GM04504 (cell line): ENCODE measurements at places on chromosomes 16 and 17.

GRCh38 chr16:14148569-14148968 lies 77.5 kb downstream of the MRTFB start:
- DNase-seq = no peak

DNA sequence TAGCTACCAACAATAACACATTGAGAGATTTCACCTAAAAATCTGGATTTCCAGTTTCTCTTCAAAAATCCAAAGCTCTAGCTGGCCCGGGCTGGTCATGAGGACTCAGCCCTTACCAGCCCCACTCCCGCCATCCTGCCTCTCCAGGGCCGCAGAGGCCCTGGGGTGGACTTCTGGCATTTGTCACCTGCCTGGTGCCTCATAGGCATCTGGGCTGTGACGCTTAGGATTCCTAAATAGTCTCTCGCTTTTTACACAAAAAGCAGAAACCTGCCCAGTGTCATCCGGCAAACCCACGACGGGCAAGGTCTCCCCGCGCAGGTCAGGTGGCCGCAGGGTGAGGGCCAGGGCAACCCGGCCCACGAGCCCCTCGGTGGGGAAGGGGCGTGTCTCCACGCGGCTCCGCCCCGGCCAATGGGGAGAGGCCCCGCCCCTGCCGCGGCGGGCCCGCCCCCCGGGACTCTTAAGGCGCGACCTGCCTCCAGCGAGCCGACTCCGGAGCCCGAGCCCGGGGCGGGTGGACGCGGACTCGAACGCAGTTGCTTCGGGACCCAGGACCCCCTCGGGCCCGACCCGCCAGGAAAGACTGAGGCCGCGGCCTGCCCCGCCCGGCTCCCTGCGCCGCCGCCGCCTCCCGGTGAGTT lies at the start of gene VASN:
VASN (plus strand) TSS at position 492 of the 644 bp plus-strand sequence. CDS start 9,030 bp downstream, outside the sequence.
- DNase-seq = no peak

GRCh38 chr16:2148714-2149629 lies 547 bp downstream of the RAB26 start:
- no peak for DNase-seq

DNA sequence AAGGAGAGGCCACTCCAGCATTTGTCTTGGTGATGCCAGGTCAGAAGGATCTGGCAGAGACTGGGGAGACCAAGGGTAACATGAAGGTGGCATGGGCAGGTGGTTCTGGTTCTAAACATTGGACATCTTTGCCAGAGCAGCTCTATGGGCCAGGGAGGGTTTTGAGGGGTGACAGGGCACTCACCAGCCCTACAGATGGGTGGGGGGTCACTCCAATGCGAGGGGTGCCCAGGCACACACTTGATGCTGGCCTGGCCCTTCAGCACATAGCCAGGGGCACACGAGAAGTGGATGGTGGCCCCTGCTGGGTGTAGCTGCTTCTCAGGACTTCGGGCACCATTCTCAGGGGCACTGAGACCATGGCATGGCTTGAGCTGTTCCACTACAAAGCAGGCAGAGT lies 5.5 kb upstream of the PHF12 start:
- DNase-seq = no peak

GRCh38 chr16:55351936-55352335 lies 27.9 kb downstream of the IRX6 start:
- no peak for DNase-seq

DNA sequence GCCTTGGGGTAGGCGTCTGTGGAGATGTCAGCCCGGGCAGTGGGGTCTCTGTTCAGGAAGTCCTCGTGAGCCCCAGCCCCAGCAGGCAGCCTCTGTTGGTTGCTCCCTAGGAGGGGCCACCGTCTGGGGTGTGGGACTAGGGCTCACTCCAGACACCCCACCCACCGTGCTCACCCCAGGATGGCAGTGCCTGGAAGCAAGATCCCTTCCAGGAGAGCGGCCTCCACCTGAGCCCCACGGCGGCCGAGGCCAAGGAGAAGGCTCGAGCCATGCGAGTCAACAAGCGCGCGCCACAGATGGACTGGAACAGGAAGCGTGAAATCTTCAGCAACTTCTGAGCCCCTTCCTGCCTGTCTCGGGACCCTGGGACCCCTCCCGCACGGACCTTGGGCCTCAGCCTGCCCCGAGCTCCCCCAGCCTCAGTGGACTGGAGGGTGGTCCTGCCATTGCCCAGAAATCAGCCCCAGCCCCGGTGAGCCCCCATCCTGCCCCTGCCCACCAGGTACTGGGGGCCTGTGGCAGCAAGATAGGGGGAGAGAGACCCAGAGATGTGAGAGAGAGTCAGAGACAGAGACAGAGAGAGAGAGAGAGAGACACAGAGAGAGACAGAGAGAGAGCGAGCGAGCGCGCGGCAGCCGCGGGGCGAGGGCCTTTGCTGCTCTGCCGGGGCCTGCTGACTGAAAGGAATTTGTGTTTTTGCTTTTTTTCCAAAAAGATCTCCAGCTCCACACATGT lies 9.8 kb downstream of the NTHL1 start:
- no peak for DNase-seq

- peak; percentile 80 for DNase-seq
Observed at GRCh38 chr16:3020604-3021448, 658 bp downstream of the TNFRSF12A start.

DNA sequence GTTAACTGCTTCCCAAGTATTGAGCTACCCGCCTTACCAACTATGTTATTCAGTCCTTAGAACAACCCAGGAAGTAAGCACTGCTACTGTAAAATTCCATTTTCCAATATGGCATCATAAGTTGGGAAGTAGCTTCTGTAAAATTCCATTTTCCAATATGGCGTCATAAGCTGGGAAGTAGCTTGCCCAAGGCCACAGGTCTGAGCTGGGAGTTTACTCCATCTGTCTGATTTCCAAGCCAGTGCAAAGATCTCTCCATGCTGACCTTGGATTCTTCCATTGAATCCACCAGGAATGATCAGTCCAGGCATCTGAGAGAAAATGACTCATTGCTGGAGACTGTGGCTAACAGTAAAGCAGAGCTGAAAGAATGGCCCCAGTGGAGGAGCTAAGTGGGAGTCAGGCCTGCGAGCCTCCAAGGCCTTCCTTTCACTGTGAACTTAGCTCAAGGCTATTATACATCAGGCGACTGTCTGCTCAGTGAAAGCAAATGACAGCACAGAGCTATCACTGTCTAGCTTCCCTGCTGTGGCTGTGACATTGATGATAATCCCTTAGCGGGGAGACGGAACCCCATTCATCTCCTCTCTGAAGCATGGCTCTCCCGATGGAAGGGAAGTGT lies 430.4 kb downstream of the HAPSTR1 start:
- no peak for DNase-seq

GRCh38 chr17:49984283-49984682 lies 10.7 kb downstream of the DLX3 start:
- no peak for DNase-seq

GRCh38 chr16:82936941-82937551 lies 310.3 kb downstream of the CDH13 start:
- DNase-seq = no peak

GRCh38 chr17:40442392-40443195 lies 656 bp upstream of the IGFBP4 start:
- no peak for DNase-seq

DNA sequence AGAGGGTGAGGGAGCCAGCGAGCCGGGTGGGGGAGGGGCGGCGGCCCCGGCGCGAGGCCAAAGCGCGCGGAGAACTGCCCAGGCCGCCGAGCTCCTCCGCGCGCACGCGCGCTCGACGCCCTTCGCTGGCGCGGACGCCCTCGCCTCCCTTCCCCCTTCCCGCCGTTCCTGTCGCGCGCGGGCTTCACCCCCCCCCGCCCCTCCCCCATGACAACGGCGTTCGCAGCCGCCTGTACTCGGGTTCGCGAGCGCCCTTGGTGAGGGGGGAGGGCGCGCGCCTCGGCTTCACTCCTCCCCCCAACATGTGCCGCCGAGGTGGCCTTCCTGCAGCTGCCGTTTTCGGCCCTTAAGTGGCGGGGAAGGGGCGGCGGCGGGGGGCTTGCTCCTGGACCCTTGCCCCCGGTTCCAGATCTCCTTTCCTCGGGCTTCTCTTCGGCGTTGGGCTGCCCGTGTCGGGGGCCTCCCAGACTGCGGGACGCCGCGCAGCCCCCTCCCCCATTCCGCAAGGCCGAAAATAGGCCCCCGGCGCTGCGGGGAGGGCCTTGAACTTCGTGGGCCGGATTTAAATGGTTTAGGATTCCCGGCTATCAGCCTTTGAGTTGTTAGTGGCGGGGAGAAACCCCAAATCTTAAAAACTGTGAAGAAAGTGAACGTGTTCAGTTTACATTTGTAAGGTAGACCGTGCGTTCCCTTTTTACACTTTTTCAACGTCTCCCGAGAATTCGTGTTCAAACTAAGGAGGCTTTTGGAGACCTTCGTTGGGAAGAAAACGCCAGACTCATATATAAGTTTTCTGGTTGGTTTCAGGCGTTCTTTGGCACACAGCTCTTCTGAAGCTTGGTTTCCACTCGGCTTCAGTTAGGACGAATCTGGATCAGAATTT lies 653 bp downstream of the SRRM2 start:
- peak; percentile 58 for DNase-seq

- DNase-seq = no peak
Observed at GRCh38 chr17:1089915-1090314, 89.9 kb downstream of the ABR start.

DNA sequence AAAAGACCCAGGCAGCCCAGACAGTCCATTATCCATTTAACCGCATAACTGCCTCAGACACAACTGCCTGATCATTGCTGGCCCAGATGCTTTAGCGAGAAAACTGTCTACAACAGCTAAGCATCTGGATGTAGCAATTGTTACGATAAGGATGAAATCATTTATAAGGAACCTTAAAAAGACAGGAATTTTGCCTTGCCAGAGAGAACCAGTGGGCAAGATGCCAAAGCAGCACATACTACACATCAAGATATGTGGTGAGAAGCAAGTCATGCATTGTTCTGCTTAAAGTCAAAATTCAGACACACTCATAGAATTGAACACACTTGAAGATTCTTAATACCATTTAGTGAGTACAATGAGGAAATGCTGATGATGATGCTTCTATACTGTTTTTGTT lies 1525.3 kb downstream of the CDH8 start:
- DNase-seq = no peak

DNA sequence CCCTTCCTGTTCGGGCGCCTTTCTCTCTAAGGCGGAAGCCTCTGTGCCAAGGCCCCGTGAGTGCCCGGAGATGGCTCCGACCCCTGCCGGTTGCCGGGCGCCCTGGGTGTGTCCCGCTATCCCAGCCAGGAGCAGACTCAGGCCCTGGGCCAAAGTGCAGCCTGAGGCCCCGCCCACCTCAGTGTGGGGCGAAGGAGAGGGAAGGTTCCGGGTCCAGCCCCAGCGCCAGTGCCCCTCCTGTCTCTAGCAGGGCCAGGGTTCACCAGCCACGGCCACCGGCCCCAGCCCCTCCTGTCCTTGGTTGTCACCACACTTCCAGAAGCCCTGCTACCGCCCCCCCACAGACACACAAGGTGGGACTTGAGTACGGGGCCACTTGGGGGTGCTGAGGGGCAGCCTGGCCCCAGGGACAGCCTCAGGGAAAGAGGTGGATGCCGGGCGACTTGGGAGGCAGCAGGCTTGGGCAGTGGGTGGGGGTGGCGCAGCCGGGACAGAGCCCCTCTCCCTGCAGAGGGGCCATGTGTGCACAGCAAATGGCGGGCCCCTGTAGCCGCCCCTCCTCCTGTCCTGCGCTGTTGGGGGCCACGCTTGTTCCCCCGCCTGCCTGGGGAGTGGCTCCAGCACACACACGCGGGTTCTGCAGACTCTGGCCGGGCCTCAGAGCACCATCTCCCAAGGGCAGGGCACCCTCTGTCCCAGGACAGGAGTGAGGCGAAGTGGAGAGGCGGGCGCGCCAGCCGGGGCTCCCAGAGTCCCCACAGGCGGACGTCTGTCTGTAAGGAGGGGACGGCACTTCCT lies 6.0 kb downstream of the C1QTNF8 start:
- DNase-seq = no peak

DNA sequence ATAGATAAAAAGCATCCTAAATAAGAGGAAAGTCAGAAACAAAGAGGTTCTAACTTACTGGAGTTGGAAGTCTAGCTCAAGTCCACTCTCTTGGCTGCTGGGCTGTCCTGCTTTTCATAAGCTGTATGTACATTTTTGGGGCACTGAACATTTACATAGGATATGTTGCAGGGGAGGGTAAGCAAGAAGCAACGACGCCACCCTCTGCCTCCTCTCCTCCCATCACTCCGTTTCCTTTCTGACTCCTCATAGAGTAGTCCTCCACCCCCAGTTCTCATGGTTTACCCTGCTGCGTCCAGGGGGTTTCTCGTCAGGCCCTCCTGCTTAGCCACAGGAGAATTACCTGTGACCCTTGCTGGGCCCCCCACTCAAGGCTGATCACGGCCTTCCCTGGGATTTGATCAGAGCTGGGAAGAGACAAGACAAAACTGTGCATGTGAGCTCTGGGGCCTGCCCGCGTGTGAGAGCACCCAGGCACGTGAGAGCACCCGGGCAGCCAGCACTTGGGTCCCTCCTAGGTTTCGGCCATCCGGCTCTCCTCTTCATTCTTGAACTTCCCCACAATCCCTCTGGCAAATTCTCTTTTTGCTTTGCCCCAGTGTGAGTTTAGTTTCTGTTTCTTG lies 37.1 kb downstream of the TMEM11 start:
- DNase-seq = no peak
